ENCODE measurements at places on chromosomes 13 and 19.

DNA sequence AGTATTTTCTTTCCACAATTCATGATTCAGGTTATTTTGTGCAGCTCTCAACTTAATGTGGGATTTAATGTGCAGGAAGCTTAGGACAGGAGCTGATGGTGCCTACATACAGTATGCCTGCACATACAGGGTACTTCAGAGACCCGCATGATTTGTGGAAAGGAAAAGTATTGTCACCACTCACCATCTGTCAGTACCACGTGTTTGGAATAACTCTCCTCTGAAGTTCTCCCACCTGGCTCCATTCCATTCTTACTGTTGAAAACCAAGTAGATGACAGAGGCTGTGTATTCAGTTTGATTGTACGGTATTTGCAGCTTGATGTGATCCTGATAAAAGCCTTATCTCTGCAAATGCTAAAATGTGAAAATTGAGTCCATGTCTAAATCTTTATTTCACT, 85.7 kb downstream of the ZAR1L start:
- no peak for DNase-seq

- DNase-seq, result no peak
Measured at GRCh38 chr13:51112771-51113170, 1.7 kb upstream of the C13orf42 start.

GRCh38 chr19:49340069-49340864, 5.1 kb downstream of the CD37 start:
- DNase-seq, result no peak

DNA sequence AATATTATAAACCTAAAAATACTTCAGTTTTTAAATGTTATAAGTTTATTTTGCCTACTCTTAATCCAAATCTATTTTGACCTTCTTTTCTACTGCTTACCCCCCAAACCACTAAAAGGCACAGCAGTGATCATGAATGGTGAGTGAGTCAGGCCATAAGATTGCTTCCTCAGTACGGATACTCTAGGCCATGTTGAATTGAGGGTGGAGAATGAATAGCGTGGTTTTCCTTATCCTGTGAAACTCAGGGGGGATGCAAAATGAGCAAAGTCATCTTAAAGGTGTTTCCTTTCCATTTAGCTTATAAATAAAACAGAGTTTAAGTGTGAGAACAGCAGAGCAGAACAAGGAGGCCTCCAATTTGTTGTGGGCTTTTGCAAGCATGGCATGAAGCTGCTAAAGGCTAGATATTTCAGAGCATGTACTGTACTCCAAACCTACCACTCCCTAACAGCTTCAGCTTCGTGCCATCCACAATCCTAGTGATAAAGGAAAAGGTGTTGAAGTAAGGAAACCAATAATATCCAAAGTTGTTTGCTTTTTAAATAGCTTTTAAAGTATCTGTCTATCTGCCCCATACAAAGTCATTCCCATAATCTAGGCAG, 25.0 kb downstream of the SERPINE3 start:
- no peak for DNase-seq

GRCh38 chr19:48102870-48103751, 7.5 kb downstream of the PLA2G4C start:
- DNase-seq, result no peak

- no peak for DNase-seq
Measured at GRCh38 chr19:14402332-14403144, 16.6 kb downstream of the DDX39A start.

- no peak for DNase-seq
Measured at GRCh38 chr13:49972709-49973108, 24.1 kb upstream of the TRIM13 start.

DNA sequence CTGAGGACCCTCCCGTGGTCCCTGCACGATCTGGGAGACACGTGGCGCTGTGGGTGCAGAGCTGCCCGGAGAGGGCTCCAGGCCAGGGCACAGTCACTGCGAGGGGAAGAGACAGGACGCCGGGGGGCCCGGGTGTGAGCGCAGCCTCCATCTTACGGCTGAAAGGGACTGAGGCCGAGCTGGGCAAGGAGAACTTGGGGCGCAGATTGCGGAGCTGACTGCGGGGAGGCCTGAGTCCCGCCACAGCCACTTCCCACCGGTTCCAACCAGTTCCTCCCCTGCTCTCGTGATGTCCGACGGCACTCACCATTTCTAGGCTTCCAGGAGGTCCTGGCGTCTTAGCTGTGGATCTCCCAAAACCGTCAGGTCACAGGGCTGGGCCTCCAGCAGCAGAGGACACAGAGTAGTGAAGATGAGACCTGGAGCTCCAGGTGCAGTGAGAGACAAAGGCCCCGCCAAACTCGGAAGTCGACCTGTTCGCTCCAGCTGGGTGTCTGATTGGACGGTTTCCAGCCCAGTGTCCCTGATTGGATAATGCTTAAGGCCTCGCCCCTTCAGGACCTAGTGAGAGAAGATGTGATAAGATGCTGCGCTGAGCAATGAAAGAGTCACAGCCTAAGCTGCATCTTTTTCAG, 4.8 kb upstream of the ZNF253 start:
- peak; percentile 30 for DNase-seq

DNA sequence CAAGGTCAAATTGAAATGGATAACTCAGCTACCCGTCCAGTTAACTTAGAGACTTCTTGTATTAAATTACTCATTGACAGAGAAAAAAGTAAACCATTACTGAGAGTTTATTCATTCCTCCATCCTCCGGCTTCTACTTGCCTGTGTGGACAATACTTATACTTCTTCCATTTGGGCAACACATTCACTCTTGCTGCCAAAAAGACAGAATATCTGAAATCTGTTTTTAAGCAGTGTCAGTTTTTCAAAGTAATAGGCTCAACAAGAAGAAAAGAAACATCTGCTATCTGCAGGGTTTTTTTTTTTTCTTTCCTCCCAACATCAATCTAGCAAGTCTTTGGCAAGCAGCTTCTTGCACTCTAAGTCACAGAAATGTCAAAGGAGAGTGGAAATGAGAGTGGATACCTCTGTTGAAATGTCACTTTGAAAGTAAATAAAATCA, 1142.8 kb downstream of the PCDH9 start:
- DNase-seq, result peak; percentile 28

DNA sequence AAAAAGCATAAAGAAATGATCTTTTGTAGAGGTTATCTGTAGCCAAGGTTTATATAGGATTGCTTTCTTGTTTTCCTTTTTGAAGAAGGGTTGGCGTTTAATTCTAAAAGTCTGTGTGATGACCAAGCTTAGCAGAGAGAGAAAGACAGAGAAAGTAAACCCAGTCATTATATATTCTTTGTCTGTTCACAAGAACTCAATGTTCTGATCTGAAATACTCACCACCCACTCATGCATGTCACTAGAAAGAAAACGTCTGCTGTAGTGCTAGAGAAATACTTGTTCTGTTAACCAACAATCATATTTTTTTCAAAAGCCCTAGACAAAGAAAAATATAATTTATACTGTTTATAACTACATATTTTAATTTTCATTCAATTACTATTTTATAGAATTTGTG, 173.7 kb upstream of the SLITRK5 start:
- DNase-seq, result no peak

DNA sequence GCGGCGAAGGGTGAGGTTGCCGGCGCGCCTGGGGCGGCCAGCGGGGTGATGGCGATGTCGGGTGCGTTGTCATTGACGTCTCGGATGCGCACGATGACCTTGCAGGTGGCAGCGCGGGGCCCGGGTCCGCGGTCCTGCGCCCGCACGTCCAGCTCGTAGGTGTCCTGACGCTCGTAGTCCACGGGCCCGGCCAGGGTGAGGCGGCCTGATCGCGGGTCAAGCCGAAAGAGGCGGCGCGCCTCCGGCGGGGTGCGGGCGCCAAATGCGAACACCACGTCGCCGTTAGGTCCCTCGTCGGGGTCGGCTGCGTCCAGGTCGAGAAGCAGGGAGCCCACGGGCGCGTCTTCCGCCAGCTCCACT, 1.1 kb downstream of the PCDH8 start:
- DNase-seq, result no peak

GRCh38 chr13:99289271-99289670, 17.9 kb downstream of the GPR183 start:
- DNase-seq, result no peak

DNA sequence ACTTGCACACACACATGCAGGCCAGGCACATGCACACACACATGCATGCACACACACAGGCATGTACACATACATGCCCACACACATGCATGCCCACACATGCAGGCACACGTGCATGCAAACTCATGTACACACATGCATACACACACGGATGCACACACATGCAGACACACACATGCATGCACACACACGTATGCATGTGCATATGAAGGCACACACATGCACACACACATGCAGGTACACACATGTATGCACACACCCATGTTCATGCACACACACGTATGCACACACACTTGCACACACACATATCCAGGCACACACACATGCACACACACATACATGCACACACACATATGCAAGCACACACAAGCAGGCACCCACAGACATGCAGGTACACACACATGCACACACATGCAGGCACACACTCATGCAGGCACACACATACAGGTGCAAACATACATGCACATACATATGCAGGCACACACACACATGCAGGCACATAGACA, 278.1 kb downstream of the LHFPL6 start:
- no peak for DNase-seq

- DNase-seq, result no peak
Measured at GRCh38 chr19:56193981-56194640, 3.5 kb downstream of the ZSCAN5B start.

DNA sequence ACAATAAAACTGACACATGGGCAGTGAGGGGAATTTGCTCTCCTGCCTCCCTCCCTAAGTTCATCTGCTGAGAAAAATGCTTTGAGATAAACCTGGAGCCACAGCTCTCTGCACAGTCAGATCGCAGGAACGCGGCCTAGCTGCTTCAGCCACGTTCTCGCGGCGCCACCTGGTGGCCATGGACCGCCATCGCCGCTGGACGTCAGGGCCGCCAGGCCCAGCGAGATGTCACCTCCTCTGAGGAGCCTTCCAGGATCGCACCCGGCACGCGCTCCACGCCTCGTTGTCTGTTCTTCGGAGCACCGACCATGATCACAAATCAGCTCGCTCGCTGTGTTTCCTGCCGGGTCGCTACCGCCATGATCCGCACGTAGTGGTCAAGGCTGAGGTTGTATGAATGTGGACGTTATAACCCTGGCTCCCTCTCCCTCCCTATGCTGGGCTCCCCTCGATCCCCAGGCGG, 20.6 kb upstream of the USP29 start:
- DNase-seq, result peak; percentile 43

- no peak for DNase-seq
Measured at GRCh38 chr19:17966129-17966483, 801 bp upstream of the KCNN1 start.

DNA sequence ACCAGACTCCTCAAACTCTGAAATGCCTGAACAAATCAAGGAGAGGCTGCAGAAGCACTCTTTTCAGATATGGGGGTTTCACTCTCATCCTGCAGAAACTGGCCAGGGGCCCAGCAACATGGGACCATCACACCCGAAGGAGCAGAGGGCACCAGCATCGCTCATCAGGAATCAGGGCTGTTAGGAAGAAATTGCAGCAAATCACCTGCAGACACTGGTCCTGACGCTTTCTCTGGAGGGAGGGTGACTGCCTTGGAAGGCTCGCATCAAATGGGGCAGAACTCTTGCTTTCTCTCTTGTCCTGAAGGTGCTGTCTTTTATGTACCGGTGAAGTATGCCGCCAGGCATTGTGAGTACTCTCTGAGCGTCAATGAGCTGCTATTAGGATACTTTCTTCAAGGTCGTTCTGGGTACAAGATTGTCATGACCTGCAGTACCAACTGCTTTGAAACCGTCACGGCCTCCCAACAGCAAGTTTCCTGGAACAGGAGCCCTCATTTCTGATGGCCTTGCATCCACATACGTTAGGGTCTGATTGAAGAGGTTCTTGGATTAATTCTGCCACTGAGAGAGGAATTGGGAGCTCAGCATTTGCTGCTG, 155.7 kb upstream of the SOX1 start:
- DNase-seq, result no peak

DNA sequence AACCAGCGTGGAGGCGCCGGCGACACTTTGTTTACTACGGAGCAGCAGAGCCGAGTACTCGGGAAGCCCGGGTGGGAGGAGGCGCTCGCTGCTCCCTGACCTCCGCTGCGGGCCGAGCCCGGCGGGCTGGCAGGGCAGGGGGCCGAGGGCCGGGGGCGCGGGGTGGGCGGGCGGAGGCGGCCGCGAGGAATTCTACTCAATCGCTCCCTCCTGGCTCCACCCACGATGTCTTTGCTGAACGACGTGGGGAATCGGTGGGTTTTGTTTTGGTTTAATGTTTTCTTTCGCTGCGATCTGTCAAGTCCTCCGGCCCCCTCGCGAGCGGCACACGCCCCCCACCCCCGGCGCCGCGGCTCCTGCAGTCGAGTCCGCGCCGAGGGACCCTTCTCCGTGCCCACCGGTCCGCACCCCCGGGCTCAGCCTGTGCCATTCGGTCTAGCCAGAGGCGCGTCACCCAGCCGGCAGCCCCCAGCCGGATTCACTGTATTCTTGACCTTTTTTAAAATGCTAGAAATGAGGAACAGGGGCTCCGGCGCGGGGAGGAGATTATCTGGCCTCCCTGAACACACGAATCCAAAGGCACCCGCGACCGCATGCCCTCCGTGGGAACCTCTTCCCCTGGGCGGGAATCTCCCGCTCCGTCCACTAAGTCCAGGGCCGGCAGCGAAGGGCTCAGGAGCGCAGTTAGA, 636 bp upstream of the FOXO1 start:
- DNase-seq, result peak; percentile 20

DNA sequence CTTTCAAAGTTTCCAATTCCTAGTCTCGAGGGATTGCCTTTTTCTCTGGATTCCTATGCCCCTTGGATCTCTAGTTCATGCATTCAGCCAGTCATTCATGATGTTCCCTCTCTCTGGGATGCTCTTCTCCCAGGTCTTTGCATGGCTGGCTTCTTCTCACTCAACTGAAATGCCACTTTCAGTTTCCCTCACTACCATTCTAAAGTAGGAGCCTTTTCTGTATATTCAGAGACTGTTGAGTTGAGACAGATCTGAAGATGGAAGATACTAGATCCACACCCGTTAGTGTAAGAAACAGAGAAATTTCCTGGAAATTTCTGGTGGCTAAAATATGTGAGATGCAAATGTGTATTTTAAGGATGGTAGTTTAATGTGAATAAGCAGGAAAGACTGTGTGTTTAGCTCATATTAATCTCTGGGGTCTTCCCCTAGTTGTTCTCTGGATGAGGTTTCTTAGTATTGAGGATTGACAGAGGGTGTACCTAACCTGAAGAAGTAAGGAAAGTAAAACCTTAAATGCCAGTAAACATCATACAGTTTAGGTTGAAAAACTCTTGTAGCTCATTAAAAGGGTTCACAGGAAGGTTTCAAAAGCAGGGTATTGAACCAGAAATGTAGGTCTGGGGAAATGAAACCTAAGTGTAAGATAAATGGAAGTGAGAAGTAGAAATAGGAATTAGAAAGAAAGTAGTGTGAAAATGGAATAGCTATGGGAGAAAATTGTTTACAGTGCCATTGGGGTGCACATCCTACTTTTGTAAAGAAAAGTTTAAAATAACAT, 331.3 kb downstream of the NDFIP2 start:
- peak; percentile 54 for DNase-seq
